Bronchus fibroblast of lung (primary cell): ENCODE measurements at places on chromosomes 4 and X. TPM values are rescaled to one million over a fixed set of nuclear protein-coding genes. Genes with fewer than 3 reads are reported as not detected.

The GDPD2 gene
- not detected in 2 replicates for total RNA-seq

The RASSF6 gene
- total RNA-seq = 1.3 and 1.8 TPM in 2 replicates

The KLKB1 gene
- total RNA-seq = not detected in 2 replicates

The WDR13 gene
- total RNA-seq = 131 and 149 TPM in 2 replicates

The DCAF8L2 gene
- not detected in 2 replicates for total RNA-seq
